Transverse colon (tissue), 4 donors: ENCODE measurements at places on chromosomes 1 and 21. TPM values are rescaled to one million over a fixed set of nuclear protein-coding genes. Genes with fewer than 3 reads are reported as not detected.
A peak's percentile ranks its signal among the peaks of the same experiment; 100 is the strongest.

ICOSLG gene
- total RNA-seq, result 7.6 TPM

OR10Z1 gene
- total RNA-seq, result not detected

GBP3 gene
- total RNA-seq, result 102 TPM

VWA1 gene
- 82.0 TPM for total RNA-seq

HSD3B2 gene
- total RNA-seq, result 89.4 TPM

KLF17 gene
- not detected for total RNA-seq

DNA sequence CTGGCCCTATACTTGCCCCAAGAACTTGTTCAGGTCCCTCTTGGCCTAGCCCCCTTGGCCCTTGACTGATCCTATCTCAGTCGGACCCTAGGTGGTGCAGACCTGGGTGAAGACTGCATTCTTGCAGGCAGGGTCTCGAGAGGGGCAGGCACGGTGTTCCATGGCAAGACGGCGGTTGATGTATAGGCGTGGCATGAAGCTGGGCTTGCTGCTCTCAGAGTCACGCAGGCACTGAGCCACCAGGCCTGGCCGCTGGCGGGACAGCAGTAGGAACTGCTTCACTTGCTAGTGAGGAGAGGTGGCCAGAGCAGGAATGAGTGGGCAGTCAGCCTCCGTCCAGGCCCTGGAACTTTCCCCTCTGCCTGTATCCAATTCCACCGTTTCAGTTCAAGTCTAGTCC, 3.8 kb downstream of the HECTD3 start:
- no peak for DNase-seq
- H3K36me3 ChIP-seq, result peaks cover 63% of the 10 kb centered on the region
- H3K4me1 ChIP-seq, result peaks cover 20% of the 10 kb centered on the region
- no peak overlapping the region for H3K27ac ChIP-seq
- no peaks in the 10 kb centered on the region for H3K27me3 ChIP-seq

- H3K27me3 ChIP-seq, result no peaks in the 10 kb centered on the region
- H3K4me1 ChIP-seq, result no peaks in the 10 kb centered on the region
- no peak for DNase-seq
Observed at GRCh38 chr1:81921344-81921743, 120.6 kb downstream of the ADGRL2 start.

DNA sequence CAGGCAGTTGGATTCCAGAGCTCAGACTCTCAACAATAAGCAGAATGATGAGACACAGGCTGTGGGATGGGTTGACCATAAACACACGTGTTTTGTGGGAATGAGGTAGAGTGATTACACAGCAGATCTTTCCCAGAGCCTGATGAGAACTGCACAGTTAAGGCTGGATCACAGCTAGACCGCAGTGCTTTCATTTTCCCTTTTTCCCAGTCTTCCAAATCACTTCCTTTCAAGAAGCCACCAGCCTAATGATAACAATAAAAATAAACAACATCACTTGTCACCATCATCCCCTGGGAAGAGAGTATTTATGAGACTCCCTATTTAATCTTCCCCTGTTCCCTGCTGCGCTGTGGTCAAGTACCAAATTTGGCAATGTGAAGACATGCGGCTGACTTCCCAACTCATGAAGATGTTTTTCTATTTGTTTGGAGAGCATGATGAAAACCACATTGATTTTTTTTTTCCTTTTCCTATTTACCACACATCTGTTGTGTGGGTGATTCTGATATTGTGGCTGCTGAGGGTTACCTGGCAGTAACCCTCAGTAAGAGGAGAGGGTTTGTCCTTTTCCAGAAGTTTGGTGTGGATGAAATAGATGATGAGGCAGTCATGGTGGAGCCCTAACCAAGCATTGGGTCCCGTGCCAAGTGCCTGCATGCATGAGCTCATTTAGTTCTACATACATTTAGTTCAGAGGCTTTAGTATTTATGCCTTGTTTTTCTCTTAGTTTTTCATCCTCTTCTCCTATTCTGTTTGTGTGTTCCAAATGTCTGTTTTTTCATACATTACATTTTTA, 248.9 kb upstream of the HOOK1 start:
- peak overlapping the region; percentile 55 for H3K27ac ChIP-seq
- DNase-seq, result peak; percentile 15
- H3K4me3 ChIP-seq, result no peak overlapping the region
- H3K27me3 ChIP-seq, result no peaks in the 10 kb centered on the region
